ENCODE measurements at places on chromosomes 5 and 9.

- no peak for DNase-seq
These were observed 9.3 kb upstream of the SIL1 start for GRCh38 chr5:139207297-139208000.

DNA sequence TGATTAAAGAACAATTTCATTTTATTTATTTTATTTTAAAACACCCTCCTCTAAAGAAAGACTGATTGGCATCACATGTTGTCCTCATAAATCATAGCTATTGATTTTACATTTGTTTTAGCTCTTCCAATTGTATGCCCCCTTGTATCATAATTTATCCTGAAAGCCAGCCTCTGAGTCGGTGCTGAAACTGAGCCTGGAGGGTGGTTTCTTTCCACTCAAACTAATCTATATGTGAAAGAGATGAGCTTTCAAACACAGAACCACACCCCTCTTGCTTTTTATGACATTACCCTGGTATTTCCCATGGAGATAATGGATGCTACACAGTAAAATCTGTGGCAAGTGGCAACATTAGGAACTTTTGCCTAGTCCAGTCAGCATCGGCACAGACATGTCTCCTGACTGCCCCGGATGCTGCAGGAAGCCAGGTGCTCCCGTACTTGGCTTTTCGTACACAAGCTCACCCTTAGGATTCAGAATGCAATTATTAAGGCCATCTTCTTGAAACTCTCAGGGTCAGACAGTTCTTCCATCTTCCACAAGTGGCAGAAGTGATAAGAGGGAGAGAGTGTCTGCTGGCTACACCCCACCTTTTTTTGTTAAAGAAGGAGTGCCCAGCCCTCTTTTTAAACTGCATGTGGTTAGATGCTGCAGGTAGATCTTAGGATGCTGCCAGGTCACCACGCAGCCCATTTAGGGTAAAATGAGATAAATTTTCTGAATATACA, 91.1 kb downstream of the SNCAIP start:
- DNase-seq = no peak

- DNase-seq = no peak
These were observed 6.3 kb downstream of the PDE6A start for GRCh38 chr5:149938279-149938678.

- no peak for DNase-seq
These were observed 344.0 kb downstream of the PTPRD start for GRCh38 chr9:10268531-10269485.

DNA sequence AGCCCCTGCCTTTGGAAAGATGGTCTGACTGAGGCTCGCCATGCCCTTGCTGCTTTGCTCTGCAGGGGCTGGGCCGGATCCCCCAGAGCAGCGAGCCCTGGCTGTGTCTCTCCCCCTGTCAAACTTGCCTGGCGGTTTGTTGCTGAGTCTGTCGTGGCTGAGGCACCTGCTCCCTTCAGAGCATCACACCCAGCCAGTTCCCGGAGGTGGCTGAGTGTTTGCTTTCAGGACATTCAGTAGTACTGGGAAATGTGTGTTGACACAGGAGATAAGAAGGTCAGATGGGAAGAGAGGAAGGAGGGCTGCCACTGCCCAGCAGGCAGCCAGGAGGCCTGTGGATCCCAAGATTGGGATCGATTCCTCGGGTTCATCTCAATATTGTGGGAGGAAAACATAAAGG, 62.9 kb downstream of the GADD45G start:
- no peak for DNase-seq

DNA sequence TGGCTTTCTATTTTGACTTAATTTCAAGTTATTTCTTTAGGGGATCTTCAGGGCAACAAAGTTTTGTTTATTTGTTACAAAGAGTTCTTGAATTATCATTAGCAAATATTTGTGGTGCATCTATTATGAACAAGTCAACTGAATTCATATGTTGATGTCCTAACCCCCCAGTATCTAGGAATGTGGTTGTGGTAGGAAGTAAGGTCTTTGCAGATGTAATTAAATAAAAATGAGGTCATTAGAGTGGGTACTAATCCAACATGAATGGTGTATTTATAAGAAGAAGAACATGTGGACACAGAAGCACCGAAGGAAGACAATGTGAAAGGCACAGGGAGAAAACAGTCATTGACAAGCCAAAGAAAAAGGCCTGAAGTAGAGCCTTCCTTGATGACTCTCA, 474.0 kb upstream of the DAB2 start:
- no peak for DNase-seq

- DNase-seq = no peak
These were observed 36.0 kb upstream of the RIC1 start for GRCh38 chr9:5592904-5593303.

DNA sequence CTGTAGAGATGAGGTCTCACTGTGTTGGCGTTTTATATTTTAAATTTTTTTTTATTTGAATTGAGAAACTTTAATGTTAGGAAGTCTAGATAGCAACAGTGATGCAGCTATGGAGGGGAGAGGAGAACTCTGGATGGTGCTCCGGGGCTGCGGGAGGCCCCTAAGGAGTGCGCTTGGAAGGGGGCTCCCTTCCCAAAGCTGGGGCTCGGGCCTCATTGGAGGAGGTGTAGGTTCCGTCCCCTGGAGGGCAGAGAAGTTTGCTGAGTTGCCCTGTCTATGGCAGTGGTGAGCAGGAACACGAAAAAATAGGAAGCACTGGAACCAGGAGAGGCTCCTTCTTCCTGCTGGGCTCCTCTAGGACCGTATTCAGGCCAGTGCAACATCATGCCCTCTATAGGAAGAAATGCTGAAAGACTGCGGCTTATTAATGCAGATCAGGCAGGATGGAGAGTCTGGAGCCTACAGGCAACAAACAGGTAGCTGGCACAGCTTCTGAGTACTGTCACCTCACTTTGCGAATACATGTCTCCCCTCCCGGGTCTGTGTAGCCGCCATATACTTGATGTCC, 16.1 kb downstream of the AHRR start:
- no peak for DNase-seq

- no peak for DNase-seq
These were observed 5.4 kb downstream of the HSPA9 start for GRCh38 chr5:138569782-138570181.

DNA sequence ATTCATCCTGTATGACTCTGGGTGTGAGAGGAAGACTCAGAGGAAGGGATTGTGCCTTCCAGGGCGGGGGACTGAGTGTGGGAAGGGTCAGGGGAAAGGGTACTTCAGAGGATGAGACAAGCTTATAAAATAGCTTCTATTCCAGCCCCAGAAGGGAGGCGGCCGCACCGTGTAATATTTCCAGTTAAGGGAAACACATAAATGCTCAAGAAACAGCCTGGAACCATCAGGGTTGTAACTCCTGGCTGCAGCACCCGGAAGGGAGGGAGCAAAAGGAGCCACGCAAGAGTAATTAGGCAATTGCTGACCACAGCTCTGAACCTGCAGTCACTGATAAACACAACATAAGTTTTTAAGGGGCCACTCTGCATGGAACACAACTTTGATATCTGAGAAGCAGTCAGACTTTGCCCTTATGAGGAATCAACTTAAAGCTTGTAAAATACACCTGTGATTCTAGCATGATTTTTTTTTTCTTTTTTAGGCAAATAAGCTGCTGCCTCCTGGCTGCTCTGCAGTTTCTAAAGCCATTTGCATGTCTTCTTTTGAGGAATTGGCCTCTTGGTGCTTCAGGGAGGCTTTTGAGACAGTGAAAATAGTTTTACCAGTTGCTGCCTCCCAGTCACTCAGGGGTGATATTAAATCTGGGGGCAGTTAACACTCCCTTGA, 382.7 kb downstream of the ENC1 start:
- no peak for DNase-seq

DNA sequence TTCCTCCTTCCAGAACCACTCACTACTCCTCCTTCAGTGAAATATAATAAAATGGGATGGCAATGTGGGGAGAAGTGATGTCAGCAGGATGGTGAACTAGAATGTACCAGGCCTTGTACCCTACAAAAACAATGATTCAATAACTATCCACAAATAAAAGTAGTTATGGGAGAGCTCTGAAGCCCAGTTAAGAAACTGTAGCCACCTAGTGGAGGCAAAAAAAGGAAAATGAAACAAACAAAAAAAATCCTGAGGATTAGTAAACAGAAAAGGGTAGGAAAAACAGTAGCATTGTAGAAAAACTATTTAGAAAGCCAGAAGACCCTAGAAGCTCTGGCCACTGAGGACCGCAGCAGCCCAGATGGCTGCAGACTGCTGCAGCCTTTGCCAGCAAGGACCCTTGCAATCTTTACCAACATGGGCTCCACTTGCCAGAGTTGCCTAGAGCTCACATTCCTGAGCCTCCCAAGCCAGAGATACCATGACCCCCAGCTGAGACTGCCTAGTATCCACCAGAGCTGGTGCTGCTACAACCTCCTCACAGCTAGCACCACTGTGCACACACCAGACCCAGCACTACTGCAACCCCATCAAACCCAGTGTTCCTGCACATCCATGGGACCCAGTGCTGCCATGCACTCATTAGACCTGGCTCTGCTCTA, 259.7 kb upstream of the MSX2 start:
- no peak for DNase-seq

DNA sequence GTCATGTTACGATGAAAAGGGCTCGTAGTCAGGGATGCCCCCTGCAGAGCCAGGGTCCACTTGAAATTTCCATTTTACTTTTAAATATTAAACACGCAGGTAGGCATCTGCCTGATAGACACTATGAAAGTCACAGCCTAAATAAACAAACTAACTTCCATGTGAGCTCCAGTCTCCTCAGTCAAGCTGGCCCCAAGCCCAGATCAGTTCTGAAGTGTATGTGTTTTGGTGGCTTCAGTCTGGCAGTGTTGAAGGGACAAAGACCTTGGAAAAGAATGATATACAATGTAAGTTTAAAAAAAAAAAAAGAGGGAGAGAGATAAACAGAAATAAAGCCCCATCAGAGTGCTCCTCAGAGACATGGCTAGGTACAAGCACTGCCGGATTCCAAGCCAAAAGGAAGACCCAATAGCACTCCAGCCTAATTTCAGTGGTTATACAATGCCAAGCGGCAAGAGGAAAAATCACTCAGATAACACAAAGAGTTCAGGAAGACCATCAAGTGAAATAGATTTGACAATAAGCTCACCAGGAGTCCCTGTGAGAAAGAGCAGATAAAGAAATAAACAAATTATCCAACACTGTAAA, 181.0 kb downstream of the BNC2 start:
- DNase-seq = no peak

DNA sequence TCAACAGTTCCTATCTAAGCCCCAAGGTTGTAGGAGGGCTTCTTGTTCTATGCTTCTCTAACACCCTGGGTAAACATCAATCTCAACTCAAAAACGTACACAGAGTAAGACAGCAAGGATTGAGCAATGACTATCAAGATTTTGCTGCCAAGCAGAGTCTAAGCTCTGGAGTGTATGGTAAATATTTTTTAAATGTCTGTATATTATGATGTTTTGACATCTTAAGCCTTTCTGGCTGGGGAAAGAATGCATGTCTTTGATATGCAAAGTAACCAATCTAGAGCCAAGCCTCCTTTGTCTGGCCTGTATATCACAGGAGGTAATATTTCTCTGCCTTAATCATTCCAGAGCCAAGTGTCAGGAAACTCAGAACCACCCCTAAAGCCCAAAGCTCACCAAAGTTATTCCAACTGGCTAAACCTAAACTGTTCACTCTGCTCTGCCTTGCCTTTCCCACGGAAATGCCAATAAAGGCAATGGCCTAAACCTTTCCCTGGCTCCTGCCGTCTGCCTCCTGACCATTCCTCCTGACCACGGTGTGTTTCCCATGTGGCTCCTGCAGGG, 45.2 kb downstream of the YIPF5 start:
- DNase-seq = no peak

GRCh38 chr5:106408141-106408540, 1262.6 kb downstream of the EFNA5 start:
- DNase-seq = no peak

DNA sequence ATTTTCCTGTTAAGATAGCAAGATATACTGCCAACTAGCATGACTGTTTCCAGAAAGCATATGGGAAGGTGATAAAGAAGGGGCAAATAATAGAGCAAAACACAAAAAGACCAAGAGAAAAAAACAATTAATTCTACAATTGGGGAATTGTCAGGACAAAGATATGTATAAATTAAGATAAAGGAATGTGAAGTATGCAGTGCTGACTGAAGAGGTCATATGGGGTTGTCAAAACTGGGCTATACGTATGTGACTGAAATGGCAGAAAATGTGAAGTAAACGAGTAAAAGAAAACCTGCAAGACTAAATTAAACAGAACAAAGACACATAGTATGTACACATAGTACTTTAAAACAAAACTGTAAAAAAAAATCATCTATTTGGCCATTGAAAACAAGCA, 222.3 kb downstream of the ARL15 start:
- no peak for DNase-seq

DNA sequence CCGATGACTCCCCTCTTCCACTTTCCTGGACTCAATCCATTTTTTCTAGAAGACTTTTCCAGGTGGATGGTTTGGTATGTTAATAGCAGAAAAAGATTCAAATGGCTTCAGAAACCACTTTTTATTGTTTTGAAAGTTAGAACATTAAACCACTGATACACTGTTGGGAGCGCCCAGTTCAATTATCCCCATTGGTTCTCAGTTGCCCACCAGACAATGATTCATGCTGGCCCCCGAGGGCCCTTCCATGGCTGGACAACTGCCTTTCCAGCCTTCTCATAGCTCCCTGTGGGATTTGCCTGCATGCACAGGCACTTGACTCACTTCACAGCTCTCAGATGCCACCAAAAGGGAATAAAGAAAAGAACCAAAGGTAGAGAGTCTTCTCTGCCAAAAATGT, 21.3 kb upstream of the ANKRD34B start:
- DNase-seq = no peak

- no peak for DNase-seq
These were observed 25.1 kb downstream of the NDST1 start for GRCh38 chr5:150532996-150533395.

DNA sequence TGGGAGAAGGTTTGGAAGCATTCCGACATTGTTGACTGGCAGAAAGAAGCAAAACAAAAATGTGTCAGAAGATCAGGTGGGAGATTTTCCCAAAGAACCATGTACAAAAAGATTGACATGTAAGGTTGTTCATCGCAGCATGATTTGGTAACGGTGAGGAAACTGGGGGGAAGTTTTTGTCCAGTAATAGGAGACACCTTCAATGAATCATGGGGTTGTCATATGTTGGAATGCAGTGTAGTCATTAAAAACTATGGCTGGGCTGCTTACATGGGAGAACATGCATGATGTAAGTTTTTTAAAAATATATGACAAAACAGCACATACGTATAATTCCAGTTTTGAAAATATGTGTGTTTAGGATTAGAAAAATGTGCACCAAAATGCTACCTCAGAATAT, 50.5 kb downstream of the HSD17B3 start:
- DNase-seq = no peak

DNA sequence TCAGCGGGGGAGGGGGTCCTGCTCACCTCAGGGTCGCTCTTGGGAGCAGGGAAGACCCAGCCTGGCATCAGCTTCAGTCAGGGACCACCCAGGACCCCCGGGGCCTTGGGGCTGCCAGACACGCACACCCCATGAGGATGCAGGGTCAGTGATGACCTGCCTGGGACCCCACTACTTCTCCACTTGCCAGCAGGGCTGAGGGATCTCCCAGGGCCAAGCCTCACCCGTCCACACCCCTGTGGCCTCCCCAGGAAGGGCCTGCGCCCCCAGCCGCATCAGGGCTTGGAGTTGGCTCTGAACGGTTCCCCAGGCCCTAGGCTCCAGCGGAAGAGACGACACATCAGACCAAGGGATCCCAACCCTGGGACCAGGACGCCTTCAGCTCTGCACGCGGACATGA, 33.7 kb downstream of the SLC12A7 start:
- DNase-seq = no peak

- no peak for DNase-seq
These were observed 16.8 kb downstream of the SEMA5A start for GRCh38 chr5:9529041-9529480.
